ENCODE measurements at places on chromosomes 6 and 20.

DNA sequence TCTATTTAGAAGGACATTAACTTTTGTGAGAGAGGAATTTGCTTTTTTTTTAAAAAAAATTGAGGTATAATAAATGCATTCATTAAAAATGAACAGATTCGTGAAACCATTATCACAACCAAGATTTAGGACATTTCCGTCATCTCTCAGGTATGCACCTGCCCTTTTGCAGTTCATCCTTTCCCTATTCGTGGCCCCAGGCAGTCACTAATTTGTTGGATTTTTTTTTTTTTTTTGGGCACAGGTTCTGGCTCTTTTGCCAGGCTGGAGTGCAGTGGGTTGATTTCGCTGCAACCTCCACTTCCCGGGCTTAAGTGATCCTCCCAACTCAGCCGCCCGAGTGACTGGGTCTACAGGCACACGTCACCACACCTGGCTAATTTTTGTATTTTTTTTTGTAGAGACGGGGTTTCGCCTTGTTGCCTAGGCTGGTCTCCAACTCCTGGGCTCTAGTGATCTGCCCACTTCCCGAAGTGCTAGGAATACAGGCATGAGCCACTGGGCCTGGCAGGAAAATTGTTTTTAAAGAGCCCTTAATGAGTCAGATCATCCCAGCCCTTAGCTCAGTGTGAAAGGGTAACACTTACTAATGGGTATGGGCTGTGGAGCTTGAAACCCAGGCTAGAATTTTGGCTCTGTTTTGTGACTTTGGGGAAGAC lies 9.2 kb downstream of the PHF3 start:
- no peak for DNase-seq

GRCh38 chr6:118280210-118280609 lies 267.9 kb upstream of the PLN start:
- no peak for DNase-seq

GRCh38 chr6:100432136-100432535 lies 32.6 kb downstream of the SIM1 start:
- DNase-seq = no peak

- DNase-seq = no peak
These were observed 68.1 kb upstream of the SLC22A16 start for GRCh38 chr6:110544472-110544871.

- no peak for DNase-seq
These were observed 207.5 kb upstream of the ADGRB3 start for GRCh38 chr6:68427630-68428029.

GRCh38 chr6:151807513-151808370 lies at the start of gene ESR1:
Gene ESR1, plus strand, starts transcription at chr6:151807682. Its CDS starts 231 bp downstream, at chr6:151807913.
- no peak for DNase-seq

DNA sequence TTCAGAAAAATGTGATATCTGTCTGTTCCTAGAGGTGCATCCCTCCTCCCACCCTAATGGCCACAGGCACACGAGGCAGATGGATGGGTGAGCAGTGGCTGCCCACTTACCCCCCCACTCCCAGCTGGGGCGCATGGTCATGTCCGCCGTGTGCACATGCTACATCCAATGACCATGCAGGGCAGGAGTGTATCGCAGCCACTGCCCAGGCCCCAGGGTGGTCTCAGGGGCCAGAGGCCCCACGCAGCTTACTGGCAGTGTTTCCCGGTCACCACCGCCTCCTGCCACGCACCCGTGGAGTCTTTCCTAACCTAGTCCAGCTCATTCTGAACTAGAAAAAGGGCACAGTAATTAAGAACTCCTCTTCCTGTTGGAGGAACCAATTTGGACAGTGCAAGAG lies 11.7 kb upstream of the HTR1B start:
- DNase-seq = no peak

DNA sequence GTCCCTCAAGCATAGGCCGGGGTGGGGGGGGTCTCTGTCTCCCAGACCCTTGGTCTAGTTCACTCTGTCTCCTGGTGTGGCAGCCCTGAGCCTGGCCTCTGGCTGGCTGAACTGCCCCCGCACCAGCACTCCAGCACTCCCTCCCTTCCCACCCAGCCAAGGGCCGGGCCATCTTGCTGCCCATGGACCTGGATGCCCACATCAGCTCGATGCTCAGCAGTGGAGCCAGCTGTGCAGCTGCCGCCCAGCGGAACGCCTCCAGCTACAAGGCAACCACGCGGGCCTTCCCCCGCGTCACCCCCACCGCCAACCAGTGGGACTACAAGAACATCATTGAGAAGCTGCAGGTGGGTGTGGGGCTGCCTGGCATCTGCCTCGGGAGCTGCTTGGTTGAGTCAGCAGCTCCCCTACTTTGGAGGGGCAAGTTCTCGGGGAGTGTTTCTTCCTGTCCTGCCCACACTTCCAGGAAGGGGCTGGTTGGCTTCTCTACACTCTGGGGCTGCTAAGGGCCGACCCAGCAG lies 28.4 kb downstream of the UQCC2 start:
- no peak for DNase-seq

GRCh38 chr6:130524552-130524951 lies 158.7 kb downstream of the TMEM200A start:
- DNase-seq = no peak

DNA sequence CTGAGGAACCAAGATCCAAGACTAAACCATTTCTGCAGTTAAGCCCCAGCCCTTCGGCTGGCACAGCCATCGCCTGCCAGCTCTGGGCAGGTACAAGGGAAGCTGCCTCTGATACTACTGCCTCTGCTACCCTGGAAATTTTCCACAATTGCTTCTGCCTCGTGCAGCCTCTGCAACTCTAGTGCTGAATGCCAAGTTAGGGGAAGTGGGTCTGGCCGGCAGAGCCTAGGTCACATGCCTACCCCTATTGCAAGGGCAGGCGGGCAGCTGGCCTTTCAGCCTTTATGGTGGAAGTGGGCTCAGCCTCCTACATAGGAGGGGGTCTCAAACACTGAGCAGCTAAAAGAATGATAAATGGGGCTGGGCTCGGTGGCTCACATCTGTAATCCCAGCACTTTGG lies 44.5 kb upstream of the TULP1 start:
- DNase-seq = no peak

DNA sequence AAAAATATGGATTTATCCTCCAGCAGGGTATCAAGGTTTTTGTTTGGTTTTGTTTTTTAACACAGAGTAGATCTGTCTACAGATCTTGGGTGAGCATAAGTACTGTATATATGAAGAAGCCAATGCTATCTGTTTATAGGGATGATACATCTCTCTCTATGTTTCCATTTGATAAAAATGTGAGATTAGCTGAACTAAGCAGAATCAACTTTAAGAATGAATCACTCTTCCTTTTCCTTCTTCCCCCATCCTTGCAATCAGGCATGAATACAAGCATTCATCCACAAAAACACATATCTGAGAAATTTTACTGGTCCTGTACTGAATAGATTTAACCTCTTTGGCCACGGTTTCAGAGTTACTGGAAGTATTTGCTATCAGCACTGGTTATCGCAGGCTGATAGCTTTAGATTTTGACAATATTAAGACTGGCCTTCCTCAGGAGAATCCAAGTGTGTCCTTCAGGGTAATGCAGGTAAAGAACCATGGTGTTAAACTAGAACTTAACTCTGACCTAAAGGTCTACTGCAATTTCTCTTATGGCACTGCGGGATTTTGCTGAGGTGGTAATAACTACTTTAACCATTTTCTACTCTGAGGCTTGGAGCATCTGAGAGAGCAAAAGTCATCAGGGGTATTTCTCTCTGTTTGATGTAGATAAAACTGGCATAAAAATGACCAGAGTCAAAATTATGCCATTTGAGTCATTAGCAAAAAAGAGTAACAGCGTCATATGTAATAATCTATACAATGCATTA lies 1.5 kb downstream of the SNAP25 start:
- no peak for DNase-seq

DNA sequence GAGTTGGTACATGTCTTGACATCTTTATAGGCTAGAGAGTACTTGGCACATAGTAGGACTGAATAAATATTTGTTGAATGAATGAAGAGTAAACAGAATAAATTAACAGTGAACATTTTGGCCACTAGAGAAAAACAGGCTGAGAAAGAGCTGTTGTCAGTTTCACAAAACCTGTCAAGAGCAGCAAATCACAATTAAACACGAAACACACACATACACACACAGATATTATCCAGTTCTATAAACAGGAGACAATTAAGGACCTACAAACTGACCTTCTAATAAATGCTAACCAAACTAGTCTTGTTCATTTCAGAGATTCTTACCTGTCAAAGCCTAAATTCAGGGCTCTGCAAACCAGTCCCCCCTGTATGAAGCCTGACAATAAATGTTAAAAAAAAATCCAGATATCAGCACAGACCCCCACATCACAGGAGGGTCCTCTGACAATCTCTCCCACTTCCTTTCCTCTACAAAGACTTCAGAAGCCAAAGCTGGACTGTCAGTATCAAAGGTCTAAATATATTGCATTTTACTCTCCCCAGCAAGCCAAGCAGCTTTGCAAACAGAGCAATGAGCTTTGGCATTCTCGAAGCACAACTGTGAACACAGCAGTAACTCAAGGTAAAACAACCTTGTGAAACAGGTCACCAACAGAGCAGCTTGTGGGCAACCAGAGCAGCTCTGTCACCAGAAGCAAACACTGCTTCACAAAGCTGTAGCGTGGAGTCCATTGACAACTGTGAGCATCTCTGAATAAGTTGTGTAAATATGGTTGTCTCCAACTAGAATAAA lies 229.9 kb downstream of the TBXT start:
- DNase-seq = no peak

- no peak for DNase-seq
These were observed 94.9 kb upstream of the POPDC3 start for GRCh38 chr6:105274678-105275077.

DNA sequence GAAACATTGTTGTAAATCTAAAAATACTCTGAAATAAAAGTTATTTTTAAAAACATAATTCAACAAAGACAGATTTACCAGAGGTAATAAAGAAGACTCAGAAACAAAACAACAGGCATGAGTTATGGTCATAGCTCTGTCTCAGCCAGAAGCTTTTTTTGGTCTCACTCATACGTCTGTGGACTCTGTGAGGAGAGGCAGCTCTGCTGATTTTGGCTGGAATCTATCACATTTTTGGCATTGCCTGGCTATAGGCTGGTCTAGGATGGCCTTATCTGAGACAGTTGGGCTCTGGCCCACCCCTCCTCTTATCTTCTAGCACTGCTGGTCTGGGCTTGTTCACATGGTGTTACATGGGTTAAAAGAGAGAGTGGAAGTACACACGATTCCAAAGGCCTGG lies 514.0 kb upstream of the BTBD3 start:
- DNase-seq = no peak

DNA sequence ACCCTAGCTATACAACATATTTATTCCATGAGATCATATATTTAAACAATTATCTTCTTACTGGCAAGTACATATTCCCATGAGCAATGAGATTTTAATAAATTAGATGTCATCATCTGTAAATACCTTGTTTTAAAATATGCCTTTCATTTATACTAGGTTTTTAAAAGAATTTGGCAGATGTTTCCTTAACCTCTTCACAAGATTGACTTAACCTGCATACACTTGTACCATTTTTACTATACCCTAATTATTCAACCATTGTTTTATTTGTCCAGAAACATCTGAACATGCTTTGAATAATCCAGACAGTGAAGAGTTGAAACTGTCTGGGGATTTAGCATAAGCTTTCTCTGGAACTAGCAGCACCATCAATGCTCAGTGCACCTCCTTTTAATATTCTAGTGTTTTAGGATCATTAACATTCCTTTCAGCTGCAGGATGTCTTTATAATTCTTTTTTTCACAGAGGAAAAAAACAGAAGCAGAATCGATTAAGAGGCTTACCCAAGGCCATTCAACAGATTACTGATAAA lies 188.0 kb upstream of the TENT5A start:
- DNase-seq = no peak

- no peak for DNase-seq
These were observed 9.0 kb downstream of the DYNLT1 start for GRCh38 chr6:158635427-158636073.

GRCh38 chr6:46299253-46299652 lies 128.5 kb upstream of the ENPP5 start:
- DNase-seq = no peak

Measured in activated gamma-delta T cell (primary cell).